T-helper 17 cell (primary cell): ENCODE measurements at places on chromosomes 7 and 10. TPM values are rescaled to one million over a fixed set of nuclear protein-coding genes. Genes with fewer than 3 reads are reported as not detected.

The RELN gene
- not detected for total RNA-seq

The HIP1 gene
- 6.9 TPM for total RNA-seq

DNA sequence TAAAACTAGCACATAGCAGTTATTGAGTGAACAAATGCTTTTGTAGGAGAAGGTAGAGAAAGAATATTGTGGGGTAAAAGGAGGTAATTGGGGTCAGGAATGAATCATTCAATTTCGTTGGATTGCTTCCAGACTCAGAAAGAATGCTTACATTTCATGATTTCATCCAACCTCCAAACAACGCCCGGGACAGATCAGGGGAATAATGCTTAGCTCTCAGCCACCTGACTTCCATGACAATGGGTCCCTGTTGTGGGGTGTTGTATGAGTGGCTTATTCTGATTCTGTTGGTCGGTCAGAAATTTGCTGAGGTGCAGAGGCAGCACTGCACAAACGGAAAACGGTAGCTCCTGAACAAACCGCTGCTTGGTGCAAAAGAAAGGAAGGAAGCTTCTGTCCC lies 24.0 kb upstream of the INPP5F start:
- H3K27me3 ChIP-seq: peaks cover 28% of the 10 kb centered on the region
- peaks cover 14% of the 10 kb centered on the region for H3K4me1 ChIP-seq
- no peak overlapping the region for H3K27ac ChIP-seq
- H3K36me3 ChIP-seq: peaks cover 4% of the 10 kb centered on the region
- H3K4me3 ChIP-seq: no peak overlapping the region
- no peak for DNase-seq

DNA sequence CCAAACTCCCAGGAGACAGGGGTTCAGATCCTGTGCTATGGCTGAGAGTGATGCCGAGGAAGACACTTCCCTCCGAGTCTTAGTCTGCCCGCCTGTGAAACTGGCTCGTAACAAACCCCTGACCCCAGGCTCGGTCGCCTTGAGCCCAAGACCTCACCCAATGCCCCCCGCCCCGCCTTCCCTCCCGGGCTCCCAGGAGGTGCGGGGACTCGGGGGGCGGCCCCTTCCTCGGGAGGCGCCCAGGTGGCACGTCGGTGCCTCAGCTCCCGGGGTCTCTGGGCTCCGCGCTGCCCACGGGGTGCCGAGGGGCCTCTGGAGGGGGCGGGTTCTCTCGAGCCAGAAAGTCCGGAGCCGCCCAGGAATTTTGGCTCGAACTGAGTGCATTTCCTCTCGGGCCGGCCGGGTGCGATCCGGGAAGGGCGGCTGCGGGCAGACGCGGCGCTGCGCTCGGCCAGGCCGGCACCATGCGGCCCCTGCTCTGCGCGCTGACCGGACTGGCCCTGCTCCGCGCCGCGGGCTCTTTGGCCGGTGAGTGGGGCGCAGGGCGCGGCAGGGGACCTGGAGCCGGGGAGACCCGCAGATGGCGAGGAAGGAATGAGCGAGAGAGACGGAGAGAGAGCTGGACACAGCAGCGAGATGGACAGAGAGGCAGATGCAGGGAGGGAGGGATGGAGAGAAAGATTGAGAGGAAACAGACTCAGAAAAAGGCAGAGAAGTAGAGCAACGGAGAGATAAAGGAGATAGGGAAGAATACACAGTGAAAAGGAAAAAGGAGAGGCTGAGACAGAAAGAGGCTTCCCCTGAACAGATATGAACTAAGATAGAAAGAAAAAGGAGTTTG lies at the start of gene PLAC9:
Gene PLAC9 (plus strand): TSS at position 432 of the 841 bp plus-strand sequence. CDS start 33 bp downstream, at position 465.
- H3K27me3 ChIP-seq: peaks cover 41% of the 10 kb centered on the region
- peaks cover 4% of the 10 kb centered on the region for H3K36me3 ChIP-seq
- no peak within 1 kb of the TSS for H3K27ac ChIP-seq
- peak within 1 kb of the TSS; percentile 79 for H3K4me3 ChIP-seq
- peaks cover 7% of the 10 kb centered on the region for H3K4me1 ChIP-seq

- DNase-seq: no peak
- peaks cover 20% of the 10 kb centered on the region for H3K4me1 ChIP-seq
- no peaks in the 10 kb centered on the region for H3K27me3 ChIP-seq
- H3K4me3 ChIP-seq: no peak overlapping the region
Measured at GRCh38 chr7:106278695-106279094, 6.1 kb downstream of the NAMPT start.

DNA sequence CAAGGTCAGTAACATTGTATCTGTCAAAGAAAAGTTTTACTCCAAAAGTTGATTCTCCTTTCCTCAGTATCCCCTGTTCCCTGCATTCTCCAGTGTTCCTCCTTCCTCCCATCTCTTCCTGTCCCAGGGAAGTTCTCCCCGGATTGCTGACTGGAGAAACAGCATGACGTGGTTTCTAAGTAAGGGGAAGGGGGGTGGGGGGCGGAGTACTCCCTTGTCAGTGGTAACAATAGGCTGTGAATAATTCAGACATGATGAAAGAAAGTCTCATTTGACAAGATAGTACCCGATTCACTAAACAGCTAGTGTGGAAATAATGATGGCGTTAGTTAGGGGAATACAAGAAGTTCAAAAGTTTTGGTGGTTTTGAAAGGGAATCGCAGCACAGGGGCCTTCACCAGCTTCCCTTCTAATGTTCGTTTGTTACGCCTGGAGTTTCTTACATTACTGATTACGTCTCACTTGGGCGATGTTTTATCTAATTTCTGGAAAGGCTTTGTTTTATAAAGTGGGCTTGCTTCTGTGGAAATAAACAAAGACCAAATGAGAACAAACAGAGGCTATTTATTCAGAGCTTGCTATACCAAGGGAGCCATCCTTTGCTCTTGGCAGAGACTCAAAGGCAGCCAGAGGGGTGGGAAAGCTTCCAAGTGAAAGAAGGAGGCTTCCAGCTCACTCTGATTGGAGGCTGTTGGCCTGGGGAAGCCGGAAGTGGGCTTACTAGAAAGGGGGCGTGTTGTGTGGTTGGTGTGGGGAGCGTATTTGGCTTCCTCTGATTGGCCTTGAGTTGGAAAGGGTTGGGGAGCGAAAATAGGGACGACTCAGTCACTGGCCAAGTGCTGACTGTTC lies 453.7 kb downstream of the SDK1 start:
- no peaks in the 10 kb centered on the region for H3K4me1 ChIP-seq
- no peaks in the 10 kb centered on the region for H3K36me3 ChIP-seq
- no peak for DNase-seq

GRCh38 chr7:23470330-23471105 lies at the start of gene IGF2BP3:
Gene IGF2BP3 (minus strand): TSS chr7:23470491. CDS start chr7:23470110, 381 bp downstream.
- H3K36me3 ChIP-seq: peaks cover 2% of the 10 kb centered on the region
- H3K4me1 ChIP-seq: peaks cover 34% of the 10 kb centered on the region
- peak within 1 kb of the TSS; percentile 62 for H3K27ac ChIP-seq
- H3K4me3 ChIP-seq: peak within 1 kb of the TSS; percentile 89
- peaks cover 73% of the 10 kb centered on the region for H3K27me3 ChIP-seq

DNA sequence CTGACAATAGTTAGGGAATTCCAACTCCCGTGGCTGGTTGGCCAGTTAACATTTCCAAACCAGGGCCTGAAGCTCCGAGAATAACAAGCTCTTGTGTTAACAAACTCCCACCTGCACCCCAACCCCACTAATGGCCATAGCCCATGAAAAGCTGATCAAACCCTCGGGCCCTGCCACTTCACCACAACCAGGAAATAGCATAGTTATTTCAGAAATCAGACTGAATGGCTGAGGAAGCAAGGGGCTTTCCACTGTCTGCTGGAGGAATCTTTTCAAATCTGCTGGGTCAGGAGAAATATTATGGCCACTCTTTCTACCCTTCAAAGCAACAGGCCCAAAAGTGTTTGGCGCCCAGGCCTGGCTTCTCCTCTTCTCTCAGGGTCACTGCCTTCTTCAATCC lies 145.6 kb downstream of the GLCCI1 start:
- H3K36me3 ChIP-seq: no peaks in the 10 kb centered on the region
- H3K27me3 ChIP-seq: no peaks in the 10 kb centered on the region
- H3K4me3 ChIP-seq: no peak overlapping the region
- peak overlapping the region; percentile 73 for H3K27ac ChIP-seq
- H3K4me1 ChIP-seq: peaks cover 25% of the 10 kb centered on the region
- no peak for DNase-seq

DNA sequence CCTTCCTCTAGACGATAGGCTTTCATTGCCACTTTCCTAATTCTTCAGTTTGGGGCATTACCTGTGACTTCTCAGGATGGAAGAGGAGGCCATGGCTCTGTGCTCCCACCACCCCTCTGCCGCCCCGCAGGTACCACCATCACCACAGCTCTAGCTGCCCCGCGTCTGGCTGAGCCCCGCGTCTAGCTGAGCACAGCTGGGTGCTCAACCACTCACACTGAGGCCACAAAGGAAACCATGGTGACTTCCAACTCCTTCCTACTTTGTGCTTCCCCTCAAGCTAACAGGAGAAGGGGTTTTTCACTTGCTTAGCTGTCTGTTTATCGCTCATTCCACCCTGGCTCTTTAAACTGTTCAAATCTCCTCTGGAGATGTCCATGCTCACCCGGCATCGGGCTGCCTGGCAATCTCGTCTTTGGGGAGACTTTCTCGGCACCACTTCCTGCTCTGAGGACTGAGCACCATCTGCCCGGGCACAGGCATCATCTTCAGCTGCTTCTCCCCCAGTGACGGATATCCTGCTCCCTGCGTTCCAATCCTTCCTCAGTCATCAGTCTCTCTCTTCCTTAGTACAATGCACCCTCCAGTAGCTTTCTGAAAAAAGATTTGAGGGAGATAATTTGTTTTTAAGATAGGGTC lies 59.4 kb downstream of the MAD1L1 start:
- H3K4me1 ChIP-seq: peaks cover 8% of the 10 kb centered on the region
- H3K27ac ChIP-seq: no peak overlapping the region
- H3K36me3 ChIP-seq: peaks cover 4% of the 10 kb centered on the region
- H3K4me3 ChIP-seq: no peak overlapping the region
- no peak for DNase-seq
- H3K27me3 ChIP-seq: no peaks in the 10 kb centered on the region

DNA sequence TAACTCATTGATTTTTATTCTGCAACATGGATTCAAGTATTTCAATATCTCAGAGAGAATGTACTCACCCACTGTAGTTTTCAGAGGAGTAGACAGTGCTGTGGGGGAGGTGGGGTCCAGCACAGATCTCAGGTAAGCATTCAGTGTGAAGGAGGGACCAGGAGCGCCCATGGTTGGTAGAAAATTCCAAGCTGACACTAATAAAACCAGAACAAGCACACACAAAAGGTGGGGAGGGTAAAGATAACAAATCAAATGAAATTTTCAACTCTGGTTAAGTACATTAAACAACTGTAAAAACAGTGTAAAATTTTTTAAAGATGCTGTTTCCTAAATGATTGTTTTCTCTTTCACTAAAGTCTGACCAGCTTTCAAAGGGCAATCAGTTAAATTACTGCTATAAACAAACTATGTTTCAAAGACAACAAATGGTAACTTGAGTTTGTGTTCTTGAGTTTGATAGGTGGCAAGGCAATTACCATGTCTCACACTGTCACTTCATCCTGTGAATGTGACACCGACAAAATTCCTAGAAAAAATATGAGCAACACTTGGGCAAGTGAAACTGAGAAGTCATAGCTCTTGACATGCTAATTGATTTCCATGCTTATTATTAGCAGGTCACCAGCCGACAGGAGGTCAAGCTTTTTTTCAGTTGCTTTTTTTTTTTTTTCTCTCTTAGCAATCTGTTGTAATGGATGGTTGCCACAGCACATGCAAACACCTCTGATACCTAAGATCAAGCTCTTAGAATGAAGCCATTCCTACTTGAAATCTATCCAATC lies 205.8 kb upstream of the SLC26A5 start:
- H3K4me3 ChIP-seq: no peak overlapping the region
- H3K4me1 ChIP-seq: peaks cover 2% of the 10 kb centered on the region
- peaks cover 8% of the 10 kb centered on the region for H3K27me3 ChIP-seq
- no peak for DNase-seq
- H3K36me3 ChIP-seq: no peaks in the 10 kb centered on the region

- no peak for DNase-seq
- no peak overlapping the region for H3K27ac ChIP-seq
- H3K36me3 ChIP-seq: peaks cover 4% of the 10 kb centered on the region
- H3K4me1 ChIP-seq: peaks cover 26% of the 10 kb centered on the region
Measured at GRCh38 chr10:62819141-62819920, 3.2 kb upstream of the EGR2 start.

DNA sequence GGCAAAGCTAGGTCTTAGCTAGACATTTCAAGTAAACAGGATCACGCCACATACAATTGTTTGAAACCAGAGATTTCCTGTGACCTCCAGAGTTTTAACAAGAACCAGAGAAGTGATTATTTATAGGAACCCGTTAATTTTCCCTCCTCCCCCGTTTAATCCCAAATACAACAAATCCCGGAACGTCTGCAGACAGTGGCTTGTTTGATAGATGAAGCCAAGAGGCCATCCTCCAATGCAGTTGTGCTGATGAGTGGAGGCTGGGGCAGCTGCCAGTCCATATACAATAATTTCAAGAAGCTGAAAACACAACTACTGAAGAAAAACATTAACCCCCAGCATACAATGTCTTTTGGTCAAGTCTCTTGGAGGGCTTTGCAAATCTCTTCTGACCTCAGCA lies 971.6 kb upstream of the ZNF722 start:
- no peak for DNase-seq
- H3K36me3 ChIP-seq: no peaks in the 10 kb centered on the region
- no peak overlapping the region for H3K4me3 ChIP-seq
- H3K4me1 ChIP-seq: no peaks in the 10 kb centered on the region
- H3K27ac ChIP-seq: no peak overlapping the region

- H3K4me1 ChIP-seq: no peaks in the 10 kb centered on the region
- peaks cover 6% of the 10 kb centered on the region for H3K27me3 ChIP-seq
Measured at GRCh38 chr10:128859738-128860386, 607.2 kb upstream of the MGMT start.

- peaks cover 5% of the 10 kb centered on the region for H3K4me1 ChIP-seq
- H3K27me3 ChIP-seq: peaks cover 65% of the 10 kb centered on the region
- H3K4me3 ChIP-seq: no peak overlapping the region
- H3K27ac ChIP-seq: no peak overlapping the region
- DNase-seq: no peak
- H3K36me3 ChIP-seq: peaks cover 2% of the 10 kb centered on the region
Measured at GRCh38 chr10:123563994-123564393, 102.2 kb upstream of the GPR26 start.

DNA sequence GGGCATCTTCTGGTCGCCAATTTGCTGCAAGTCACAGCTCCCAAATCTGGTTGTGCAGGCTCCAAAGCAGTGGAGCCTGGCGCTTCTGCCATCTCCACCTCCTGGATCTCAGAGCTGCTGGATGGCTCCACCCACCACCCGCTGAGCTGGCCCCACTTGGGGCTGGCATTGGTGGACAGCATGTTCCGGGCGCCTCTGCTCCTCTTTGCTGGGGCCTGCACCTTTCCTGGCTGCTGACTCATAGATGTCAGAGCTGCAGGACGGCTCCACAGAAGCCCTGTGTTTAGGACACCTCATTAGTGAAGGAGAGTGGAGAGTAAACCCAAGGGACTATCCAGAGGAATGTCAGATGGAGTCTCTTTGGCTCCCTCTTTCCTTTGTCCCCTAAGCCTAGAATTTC lies 27.4 kb downstream of the MAPK8 start:
- H3K27me3 ChIP-seq: no peaks in the 10 kb centered on the region
- no peak overlapping the region for H3K27ac ChIP-seq
- no peak for DNase-seq
